CD4-positive, alpha-beta T cell treated with Interleukin-6 for 4 hours (primary cell): ENCODE measurements at places on chromosomes 3 and 15.

DNA sequence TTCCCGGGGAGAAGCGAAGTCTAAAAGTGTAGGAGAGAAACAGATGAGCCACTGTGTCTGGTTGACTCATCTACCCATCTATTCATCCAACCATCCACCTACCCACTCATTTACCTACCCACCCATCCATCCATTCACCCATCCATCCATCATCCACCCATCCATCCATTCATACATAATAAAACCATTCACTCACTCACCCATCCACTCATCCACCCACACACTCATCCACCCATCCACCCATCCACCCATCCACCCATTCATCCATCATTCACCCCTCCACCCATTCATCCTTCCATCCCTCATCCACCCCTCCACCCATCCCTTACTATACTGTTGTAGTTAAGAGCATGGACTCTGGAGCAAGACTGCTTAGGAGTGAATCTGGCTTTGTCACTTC, 136.4 kb upstream of the ATP2B2 start:
- DNase-seq: no peak

GRCh38 chr3:166362698-166363097, 525.5 kb upstream of the BCHE start:
- DNase-seq: no peak

GRCh38 chr3:7504886-7505775, 644.2 kb downstream of the GRM7 start:
- no peak for DNase-seq

- DNase-seq: no peak
These were observed 254.0 kb upstream of the GPR149 start for GRCh38 chr3:154684021-154684420.

GRCh38 chr3:99648101-99648500, 9.7 kb downstream of the COL8A1 start:
- DNase-seq: no peak

- no peak for DNase-seq
These were observed 1130.0 kb downstream of the NAALADL2 start for GRCh38 chr3:175989161-175989560.

DNA sequence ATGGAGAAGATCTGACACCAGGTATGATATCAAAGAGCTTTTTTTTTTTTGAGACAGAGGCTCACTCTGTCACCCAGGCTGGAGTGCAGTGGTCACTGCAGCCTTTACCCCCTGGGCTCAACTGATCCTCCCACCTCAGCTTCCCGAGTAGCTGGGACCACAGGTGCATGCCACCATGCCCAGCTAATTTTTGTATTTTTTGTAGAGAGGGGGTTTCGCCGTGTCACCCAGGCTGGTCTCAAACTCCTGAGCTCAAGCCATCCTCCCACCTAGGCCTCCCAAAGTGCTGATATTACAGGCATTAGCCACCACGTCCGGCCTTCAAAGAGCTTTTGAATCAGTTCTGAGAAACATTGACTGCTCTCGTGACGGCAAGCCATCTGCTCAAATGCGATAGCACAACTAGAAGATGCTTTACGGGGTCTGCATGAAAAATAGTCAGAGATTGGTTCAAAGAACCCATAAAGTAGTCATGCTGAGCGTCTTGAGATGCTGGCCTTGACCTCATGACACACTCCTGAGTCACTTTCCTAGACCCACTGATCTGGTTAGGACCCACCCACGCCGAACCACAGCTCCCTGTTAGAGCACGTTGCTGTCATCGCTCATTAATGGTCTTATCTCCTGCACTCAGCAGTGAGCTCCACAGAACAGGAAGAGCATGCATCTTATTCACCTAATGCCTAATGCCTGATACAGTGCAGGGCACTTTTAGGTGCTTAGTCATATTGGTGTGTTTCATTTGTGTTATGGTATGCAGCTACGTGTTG, 57.0 kb upstream of the NR2F2 start:
- DNase-seq: no peak

- no peak for DNase-seq
These were observed 73.5 kb upstream of the SLCO3A1 start for GRCh38 chr15:91779960-91780359.

- no peak for DNase-seq
These were observed 37.4 kb downstream of the SHQ1 start for GRCh38 chr3:72810659-72811434.

DNA sequence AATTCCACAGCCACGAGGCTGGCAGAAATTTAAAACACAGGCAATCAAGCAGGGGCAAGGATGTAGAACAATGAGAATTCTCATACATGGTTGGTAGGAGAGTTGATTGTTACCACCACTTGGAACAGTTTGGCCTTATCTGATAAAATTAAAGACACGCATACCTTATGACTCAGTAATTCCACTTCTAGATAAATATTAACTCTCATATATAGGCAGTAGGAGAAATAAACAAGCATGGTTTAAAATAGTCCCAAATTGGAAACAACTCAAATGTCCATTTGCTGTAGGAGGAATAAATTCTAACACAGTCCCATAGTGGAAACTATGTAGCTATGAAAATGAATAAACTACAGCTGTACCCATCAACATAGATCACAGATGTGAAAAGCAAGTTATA, 42.3 kb upstream of the USP3 start:
- no peak for DNase-seq

GRCh38 chr15:49406352-49407118, 16.5 kb upstream of the FGF7 start:
- no peak for DNase-seq

GRCh38 chr3:128584412-128585020, 66.1 kb downstream of the RPN1 start:
- DNase-seq: peak; percentile 35

GRCh38 chr3:192010490-192010889, 549.5 kb downstream of the PYDC2 start:
- DNase-seq: no peak

- no peak for DNase-seq
These were observed 40.5 kb downstream of the MYLK start for GRCh38 chr3:123843668-123844067.
